ENCODE measurements at places on chromosomes 7 and 10.
A peak's percentile ranks its signal among the peaks of the same experiment; 100 is the strongest.

GRCh38 chr10:43912469-43912868, 263.8 kb upstream of the ZNF32 start:
- DNase-seq = no peak

GRCh38 chr10:129760003-129760315, 204.1 kb downstream of the EBF3 start:
- DNase-seq = no peak

DNA sequence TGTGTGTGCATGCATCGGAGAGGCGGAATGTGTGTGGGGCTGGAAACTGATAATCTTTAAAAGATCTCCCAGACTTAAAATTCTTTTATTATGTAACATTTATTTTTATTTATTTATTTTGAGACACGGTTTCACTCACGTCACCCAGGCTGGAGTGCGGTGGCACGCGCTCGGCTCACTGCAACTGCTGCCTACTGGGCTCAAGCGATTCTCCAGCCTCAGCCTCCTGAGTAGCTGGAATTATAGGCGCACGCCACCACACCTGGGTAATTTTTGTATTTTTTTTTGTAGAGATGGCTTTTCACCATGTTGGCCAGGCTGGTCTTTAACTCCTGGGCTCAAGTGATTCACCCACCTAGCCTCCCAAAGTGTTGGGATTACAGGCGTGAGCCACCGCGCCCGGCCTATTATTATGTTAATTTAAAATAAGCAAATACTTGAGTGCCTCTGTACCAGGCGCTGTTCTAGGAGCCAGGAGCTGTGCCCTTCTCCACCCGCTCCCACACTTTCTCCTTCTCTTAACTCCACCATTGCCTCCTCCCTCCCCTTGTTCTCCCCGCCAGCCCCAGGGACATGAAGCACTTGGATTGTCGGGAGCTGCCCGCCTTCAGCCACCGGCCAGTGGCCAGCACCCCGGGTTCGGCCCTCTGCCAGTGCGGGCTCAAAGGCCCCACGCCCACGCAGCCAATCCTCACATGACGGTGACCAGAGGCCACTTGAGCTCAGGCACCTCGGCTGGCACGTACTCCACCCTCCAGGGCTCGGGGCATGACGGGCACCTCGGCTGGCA, 163.6 kb downstream of the DNAJB6 start:
- no peak for DNase-seq

DNA sequence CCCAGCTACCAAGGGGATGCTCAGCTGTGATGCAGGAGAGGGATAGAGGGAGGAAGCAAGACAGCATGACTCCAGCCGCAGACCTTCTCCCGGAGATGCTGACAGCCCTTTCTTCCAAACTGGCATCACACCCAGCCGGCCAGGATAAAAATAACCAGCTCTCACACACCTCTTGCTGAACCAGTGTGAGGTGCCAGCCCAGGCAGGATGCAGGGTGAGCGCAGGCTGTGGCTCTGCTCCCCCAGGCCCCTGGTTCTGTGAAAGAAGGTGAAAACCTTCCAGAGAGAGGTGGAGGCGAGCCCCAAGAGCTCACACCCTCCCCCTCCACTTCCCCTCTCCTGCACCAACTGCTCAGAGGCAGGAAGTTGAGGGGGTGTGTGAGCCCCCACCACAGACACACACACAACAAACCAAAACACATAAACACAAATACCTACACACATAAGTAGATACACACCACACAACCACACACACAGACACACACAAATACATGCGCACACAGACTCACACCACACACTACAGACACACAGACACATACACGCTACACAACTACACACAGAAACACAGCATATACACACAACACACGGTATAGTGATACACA, 4.0 kb downstream of the GPR15LG start:
- DNase-seq = peak; percentile 50

DNA sequence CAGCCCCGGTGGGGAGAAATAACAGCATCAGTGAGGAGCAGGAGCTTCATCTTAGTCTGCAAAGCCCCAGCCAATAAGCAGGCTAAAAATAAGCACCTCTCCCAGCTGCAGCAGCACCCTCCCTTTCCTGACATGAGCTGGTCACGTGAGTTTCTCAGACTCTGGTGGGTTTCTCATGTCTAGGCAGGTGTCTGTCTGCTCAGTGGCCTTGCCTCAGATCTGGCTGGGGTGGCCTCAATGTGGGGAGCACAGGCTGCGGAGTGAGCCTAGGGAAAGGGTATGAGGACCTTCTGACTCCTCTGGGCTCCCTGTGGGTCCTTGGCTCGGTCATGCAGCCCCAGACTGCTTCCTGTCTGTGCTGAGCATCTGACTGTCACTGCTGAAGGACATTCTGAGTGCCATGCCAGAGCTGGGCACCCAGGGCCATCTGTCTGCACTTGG, 81.6 kb upstream of the LRRC4 start:
- no peak for DNase-seq

DNA sequence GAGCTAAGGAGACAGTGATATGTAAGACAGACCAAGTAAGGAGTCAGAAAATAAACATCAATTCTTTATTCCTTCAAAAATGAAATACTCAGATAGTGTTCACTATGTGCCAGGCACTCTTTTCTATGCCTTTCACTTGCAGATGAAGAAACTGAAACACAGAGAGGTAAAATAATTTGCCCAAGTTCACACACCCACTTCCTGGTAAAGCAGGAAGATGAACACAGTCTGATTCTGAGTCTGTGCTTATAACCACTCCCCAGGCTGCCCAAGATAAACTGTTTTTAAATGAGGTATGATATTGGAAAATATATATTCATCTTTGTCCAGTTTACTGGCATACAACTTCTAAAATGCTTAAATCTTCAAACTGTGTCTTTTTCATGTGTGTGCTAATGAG, 294.4 kb upstream of the NPVF start:
- DNase-seq = no peak

DNA sequence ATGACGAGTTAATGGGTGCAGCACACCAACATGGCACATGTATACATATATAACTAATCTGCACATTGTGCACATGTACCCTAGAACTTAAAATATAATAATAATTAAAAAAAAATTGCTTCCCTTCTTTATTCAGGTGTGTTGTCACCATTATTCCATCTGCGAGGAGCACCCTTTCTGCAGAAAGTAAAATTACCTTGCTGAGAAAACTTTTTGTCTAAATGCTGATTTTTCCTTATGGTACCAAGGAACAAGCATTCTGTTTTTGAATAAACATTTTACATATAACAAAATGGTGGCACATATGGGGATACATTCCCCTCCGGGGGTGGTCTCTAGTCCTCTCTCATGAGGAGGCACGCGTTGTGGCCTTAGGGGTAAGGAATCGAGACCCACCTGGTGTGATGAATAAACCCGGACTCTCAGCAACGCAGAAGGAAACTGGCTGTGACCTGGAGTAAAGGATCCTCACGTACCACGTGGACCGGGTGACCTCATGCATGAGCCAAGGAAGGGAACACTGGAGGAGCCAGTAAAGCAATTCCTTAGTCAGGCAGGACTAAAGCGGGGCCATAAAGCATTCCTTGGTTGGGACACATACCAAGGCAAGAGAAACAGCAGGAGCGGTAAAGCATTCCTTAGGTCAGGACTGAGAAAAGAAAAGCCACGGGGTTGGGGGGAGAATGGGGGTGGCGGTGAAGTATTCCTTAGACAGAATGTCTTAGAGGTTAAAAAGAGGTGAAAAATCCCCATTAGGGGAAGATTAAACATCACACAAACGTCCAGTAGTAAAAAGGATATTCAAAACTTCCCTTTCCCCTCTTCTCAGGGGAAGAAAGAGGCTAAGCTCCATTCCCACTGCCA, 20.8 kb upstream of the OPTN start:
- DNase-seq = no peak

- no peak for DNase-seq
These were observed 115.6 kb upstream of the PHYHIPL start for GRCh38 chr10:59060852-59061251.

DNA sequence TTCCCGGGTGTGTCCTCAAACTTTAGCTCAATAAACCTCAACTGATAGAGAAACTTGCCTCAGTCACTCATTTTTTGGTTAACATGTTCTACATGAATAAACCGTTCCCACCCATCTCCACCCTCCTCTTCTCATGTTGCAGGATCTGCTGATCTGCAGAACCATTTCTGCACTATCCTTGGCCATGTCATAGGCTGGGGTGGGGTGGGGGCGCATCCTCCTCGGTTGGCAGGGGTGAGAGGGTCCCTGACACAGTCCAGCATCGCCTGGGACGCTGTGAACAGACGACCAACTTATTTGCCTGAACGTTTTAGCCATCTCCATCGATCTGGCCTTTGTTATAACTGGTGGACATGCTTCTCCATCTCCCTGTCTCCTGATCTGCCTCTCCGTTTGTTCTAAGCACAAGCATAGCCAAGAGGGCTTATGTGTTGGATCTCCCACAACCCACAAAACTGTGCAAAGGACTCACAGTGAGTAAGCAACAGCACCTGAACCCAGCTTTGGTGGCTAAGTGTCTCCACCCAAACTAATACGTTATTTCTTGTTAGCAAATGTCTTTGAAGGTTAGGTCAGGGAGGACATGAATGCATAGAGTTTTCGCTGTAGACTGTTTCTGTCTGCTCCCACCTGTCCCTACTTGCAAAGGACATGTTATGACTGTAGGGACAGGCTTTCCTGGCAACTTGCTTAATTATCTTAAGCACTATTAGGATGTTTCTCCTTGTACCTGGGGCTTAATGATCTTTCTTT, 51.7 kb downstream of the PRKCQ start:
- no peak for DNase-seq

- DNase-seq = no peak
These were observed 96.0 kb upstream of the JCAD start for GRCh38 chr10:30155401-30155800.

GRCh38 chr7:156460858-156461627, 179.5 kb upstream of the RNF32 start:
- DNase-seq = no peak

GRCh38 chr7:140017543-140017942, 45.2 kb downstream of the PARP12 start:
- DNase-seq = no peak

DNA sequence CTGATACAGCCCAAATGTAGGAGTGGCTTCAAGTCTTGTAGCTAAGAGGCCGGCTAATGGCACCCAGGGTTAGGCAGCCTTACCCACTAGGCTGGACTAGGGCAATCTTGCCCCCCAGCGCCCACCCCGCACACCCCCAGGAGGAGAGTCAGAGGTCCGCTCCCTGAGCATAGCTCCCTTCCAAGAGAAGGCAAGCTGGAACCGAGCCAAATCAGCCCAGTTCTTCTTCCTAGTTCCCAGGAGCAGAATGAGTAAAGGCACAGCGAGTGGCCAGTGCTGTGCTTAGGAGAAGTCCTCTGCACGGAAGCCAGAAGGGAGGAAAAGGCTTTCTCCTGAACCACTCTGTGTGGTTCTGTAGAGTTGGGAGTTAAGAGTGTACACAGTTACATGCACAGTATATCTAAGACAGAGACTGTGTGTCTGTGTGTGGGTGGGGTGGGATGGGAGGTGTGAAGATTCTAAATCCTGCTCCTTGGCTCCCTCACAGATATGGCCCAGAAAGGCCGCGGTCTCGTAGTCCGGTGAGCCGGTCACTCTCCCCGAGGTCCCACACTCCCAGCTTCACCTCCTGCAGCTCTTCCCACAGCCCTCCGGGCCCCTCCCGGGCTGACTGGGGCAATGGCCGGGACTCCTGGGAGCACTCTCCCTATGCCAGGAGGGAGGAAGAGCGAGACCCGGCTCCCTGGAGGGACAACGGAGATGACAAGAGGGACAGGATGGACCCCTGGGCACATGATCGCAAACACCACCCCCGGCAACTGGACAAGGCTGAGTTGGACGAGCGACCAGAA, 59.7 kb upstream of the PDCD4 start:
- DNase-seq = no peak

DNA sequence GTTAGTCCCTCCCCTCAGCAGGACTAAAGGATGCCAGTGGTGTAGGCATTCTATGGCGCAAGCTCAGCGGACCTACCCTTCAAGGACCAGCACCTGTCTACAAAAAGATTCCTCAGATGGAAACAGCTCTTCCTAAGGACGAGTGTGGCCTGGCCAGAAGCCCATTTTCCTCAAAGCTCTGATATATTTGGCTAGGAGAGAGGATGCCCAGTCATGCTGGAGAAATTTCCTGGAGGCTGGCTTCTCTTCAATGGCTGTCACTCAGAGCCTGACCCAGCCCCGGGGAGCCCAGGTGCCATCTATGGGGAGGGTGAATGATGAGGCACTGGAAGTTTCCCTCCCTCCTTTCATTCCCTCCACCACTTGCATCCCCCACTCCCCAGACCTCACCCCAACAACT, 111.5 kb downstream of the PLXNA4 start:
- no peak for DNase-seq

- no peak for DNase-seq
These were observed 2.9 kb downstream of the ANKRD1 start for GRCh38 chr10:90917968-90918318.

DNA sequence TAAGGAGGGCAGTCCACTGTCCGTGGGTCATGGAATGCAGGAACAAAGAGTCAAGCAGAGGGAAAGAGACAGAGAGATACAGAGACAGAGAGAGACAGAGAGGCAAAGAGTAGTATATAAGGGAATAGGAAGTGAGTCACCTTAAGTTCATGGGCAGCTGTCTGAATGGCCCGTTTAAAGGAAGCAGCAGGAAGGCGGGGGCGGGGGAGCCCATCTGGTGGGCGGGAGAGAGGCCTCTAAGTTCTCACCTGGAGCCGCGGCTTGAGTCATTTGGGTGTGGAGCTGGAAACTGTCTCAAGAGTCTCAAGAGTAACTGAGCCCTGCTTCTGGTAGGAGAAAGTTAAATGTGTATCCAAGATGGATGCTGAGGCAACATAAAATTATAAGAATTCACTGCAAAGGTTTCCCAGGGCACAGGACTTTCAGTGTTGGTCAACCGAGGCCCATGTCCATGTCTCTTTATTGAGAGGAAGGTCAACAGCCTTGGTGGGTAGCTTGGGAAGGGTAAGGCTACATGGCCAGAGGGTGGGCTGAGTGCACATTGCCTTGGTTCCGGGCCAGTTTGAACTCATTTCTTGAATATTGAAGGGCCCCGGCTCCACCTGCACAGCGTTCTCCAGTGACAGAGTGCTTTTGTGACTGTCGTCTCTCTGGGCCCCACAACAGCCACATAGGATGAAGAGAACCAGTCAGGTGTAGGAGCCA, 85.5 kb upstream of the CACUL1 start:
- peak; percentile 22 for DNase-seq

DNA sequence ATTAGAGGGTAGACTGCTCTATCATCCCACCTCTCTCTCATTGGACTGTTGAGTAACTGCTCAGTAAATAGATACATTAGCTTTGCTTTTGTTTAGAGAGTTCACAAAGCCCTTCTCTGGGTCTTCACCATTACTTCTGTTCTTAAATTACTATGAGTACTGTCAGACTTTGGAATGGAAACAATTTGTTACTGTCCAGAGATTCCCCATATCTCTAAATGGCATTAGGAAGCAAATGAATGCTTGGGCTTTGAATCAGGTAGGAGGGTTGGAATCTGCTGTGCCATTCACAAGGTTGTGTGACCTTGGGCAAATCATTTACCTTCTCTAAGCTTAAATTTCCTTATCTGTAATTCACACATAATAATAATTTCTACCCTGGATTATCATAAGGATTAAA, 541.0 kb upstream of the FZD8 start:
- no peak for DNase-seq

All from stimulated activated CD8-positive, alpha-beta memory T cell treated with anti-CD3 and anti-CD28 coated beads, Interleukin-7, amount 100 ng/mL, for 4 hours (primary cell).